ENCODE measurements at places on chromosomes 6 and 20. TPM values are rescaled to one million over a fixed set of nuclear protein-coding genes. Genes with fewer than 3 reads are reported as not detected.

DNA sequence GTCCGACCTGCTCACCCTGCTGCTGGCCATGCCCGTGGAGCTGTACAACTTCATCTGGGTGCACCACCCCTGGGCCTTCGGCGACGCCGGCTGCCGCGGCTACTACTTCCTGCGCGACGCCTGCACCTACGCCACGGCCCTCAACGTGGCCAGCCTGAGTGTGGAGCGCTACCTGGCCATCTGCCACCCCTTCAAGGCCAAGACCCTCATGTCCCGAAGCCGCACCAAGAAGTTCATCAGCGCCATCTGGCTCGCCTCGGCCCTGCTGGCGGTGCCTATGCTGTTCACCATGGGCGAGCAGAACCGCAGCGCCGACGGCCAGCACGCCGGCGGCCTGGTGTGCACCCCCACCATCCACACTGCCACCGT lies 885 bp downstream of the NTSR1 start:
- no peaks in the 10 kb centered on the region for H3K27me3 ChIP-seq
- no peak for DNase-seq
- H3K36me3 ChIP-seq, result no peaks in the 10 kb centered on the region
- H3K27ac ChIP-seq, result no peak overlapping the region
- peaks cover 19% of the 10 kb centered on the region for H3K4me1 ChIP-seq

Gene C2
- total RNA-seq, result 1.3 TPM

GRCh38 chr20:47663354-47664067 lies 121.8 kb downstream of the SULF2 start:
- DNase-seq, result peak; percentile 77
- H3K27ac ChIP-seq, result no peak overlapping the region
- H3K36me3 ChIP-seq, result peaks cover 24% of the 10 kb centered on the region
- H3K4me3 ChIP-seq, result no peak overlapping the region
- H3K4me1 ChIP-seq, result no peaks in the 10 kb centered on the region

- no peaks in the 10 kb centered on the region for H3K4me1 ChIP-seq
- H3K4me3 ChIP-seq, result no peak overlapping the region
- DNase-seq, result no peak
These were observed 584.7 kb downstream of the RFPL4B start for GRCh38 chr6:112931832-112932231.

Gene TRIM15
- not detected for total RNA-seq

GRCh38 chr20:43955062-43955749 lies 40.6 kb downstream of the TOX2 start:
- H3K4me3 ChIP-seq, result peak overlapping the region; percentile 68
- H3K27me3 ChIP-seq, result no peaks in the 10 kb centered on the region
- no peak overlapping the region for H3K27ac ChIP-seq
- no peaks in the 10 kb centered on the region for H3K36me3 ChIP-seq
- DNase-seq, result peak; percentile 11
- H3K4me1 ChIP-seq, result peaks cover 70% of the 10 kb centered on the region

DNA sequence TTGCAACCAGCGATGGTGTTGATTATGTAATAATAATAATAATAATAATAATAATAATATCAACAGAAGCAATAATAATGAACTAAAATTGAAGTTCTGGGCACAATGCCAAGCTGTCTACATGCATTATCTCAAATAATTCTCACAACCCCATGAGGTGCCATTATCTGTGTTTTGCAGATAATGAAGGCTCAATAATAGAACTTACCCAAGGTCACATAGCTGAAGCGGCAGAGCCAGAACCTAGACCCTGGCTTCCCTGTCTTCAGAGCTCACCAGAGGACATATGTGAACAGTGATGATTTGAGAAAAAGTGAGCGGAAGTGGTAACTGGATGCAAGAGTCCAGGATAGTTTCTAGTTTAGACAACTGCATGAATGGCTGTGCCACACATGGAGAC lies 91.0 kb downstream of the HIVEP1 start:
- no peak overlapping the region for H3K27ac ChIP-seq
- no peak overlapping the region for H3K4me3 ChIP-seq
- DNase-seq, result no peak
- peaks cover 8% of the 10 kb centered on the region for H3K4me1 ChIP-seq
- H3K27me3 ChIP-seq, result no peaks in the 10 kb centered on the region
- H3K36me3 ChIP-seq, result no peaks in the 10 kb centered on the region

DNA sequence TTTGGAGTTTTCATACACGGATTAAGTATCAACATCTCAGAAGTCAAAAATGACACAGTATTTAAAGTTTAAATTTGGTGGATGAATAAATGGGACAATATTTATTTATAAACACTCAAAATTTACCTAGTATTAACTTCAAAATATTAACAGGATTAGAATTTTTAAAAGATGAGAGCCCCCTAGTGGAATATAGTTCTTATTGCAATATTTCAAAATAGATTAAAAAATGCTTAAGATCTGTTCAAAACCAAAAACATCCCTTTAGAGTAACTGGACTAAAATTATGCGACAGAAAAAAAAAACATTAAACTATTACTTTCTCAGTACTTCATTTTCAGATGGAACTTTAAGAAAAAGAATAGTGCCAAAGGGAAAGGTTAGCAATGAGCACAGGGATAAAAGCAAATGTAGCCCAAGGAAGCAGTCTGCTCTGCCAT lies 56.6 kb downstream of the SNX14 start:
- H3K27me3 ChIP-seq, result no peaks in the 10 kb centered on the region
- no peak overlapping the region for H3K27ac ChIP-seq
- DNase-seq, result peak; percentile 11
- no peak overlapping the region for H3K4me3 ChIP-seq

Gene UST
- 1.7 TPM for total RNA-seq

- no peak overlapping the region for H3K4me3 ChIP-seq
- no peaks in the 10 kb centered on the region for H3K36me3 ChIP-seq
- H3K27me3 ChIP-seq, result peaks cover 29% of the 10 kb centered on the region
These were observed 306 bp downstream of the EBF4 start for GRCh38 chr20:2692886-2693285.

DNA sequence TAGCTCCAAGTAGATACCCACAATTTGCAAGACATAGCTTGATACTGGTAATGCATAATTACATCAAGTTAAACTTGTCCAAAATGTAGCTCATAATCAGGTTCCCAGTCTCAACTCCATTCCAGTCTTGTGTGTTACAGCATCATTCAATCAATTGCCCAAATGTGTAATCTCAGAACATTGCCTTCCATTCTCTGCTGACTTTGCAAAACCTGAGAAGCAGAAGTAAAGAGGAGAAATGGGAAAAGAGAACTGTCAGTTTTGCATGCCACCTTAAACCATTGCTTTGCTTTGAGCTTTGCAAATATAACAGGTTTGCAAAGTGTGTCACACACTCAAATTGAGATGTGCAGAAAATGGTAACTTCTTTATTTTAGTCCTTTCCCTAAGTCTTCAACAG lies 40.3 kb upstream of the CNKSR3 start:
- H3K27me3 ChIP-seq, result no peaks in the 10 kb centered on the region
- no peak overlapping the region for H3K4me3 ChIP-seq
- no peaks in the 10 kb centered on the region for H3K4me1 ChIP-seq
- DNase-seq, result no peak

Gene SSTR4
- not detected for total RNA-seq

DNA sequence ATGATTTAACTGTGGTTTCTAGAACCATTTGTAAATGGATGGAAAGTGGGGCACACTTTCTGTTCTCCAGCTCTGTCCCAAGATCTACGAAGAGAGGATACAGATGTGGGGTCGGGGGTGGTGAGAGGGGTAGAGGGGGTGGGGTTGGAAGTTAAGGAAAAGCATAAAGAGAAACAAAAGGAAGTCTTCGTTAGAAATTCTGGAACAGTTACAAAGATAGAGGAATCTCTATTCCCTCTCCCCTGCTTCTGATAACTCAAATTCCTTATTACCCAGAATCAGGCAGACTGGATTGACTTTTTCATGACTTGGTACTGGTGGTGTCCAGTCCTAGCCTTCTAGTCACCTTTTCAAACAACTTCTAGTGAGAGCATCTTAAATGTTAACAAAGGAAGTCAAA lies 4.9 kb downstream of the GCM1 start:
- H3K27me3 ChIP-seq, result peaks cover 2% of the 10 kb centered on the region
- DNase-seq, result no peak
- H3K27ac ChIP-seq, result no peak overlapping the region

- H3K36me3 ChIP-seq, result no peaks in the 10 kb centered on the region
- H3K4me1 ChIP-seq, result no peaks in the 10 kb centered on the region
- no peak overlapping the region for H3K27ac ChIP-seq
- H3K4me3 ChIP-seq, result no peak overlapping the region
- no peak for DNase-seq
These were observed 47.5 kb downstream of the OR2B6 start for GRCh38 chr6:28004350-28005151.

Gene TNNC2
- total RNA-seq, result 1.4 TPM

GRCh38 chr6:148770408-148771211 lies 23.8 kb downstream of the UST start:
- no peaks in the 10 kb centered on the region for H3K36me3 ChIP-seq
- no peak for DNase-seq
- no peak overlapping the region for H3K27ac ChIP-seq
- no peak overlapping the region for H3K4me3 ChIP-seq
- peaks cover 5% of the 10 kb centered on the region for H3K27me3 ChIP-seq

Gene EYA4
- total RNA-seq, result not detected

Gene CLPSL1
- not detected for total RNA-seq

DNA sequence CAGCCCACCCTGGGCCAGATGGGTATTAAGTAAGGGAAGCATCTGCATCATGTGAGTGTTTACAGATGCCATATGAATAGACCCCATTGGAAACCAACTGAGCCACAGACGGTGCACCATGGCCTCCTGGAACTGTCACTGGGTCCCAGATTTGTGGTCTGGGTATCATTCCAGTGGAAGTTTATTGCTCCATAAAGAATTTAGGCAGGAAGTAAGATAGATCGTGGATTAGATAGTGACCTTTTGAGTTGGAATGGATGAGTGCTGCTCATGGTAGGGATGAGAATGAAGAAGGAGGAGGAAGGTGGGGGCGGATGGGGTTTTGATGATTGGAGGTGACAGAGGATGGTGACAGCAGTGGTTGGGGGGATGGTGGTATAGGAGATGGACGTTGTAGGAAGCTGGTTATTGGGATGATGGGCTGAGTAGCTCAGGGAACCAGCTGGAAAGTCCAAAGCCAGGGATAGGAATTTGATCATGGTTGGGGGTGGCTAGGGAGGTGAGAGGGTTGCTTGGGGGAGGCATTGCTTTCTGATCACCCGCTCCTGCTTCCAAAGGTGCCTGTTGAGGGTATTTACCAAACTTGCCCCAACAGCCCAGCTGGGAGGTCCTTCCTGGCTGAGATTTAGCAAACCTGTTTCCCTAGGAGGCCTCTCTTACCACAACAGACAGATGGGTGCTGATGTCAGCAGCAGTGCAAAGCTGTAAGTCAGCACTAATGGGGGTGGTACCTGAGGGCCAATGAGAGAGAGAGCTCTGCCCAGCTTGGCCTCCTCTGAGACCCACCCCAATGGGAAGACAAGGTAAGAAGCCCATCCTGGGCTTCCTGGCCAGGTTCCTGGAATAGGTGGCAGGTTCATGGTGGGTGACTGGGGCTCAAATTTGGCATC lies 78.0 kb downstream of the VEGFA start:
- H3K27ac ChIP-seq, result no peak overlapping the region
- no peaks in the 10 kb centered on the region for H3K4me1 ChIP-seq
- H3K36me3 ChIP-seq, result no peaks in the 10 kb centered on the region
- no peak for DNase-seq
- no peak overlapping the region for H3K4me3 ChIP-seq
- peaks cover 4% of the 10 kb centered on the region for H3K27me3 ChIP-seq

- no peak overlapping the region for H3K27ac ChIP-seq
- no peak overlapping the region for H3K4me3 ChIP-seq
- no peaks in the 10 kb centered on the region for H3K27me3 ChIP-seq
- H3K36me3 ChIP-seq, result no peaks in the 10 kb centered on the region
- H3K4me1 ChIP-seq, result no peaks in the 10 kb centered on the region
These were observed 300.1 kb downstream of the GMDS start for GRCh38 chr6:1945235-1945832.

Gene SLC2A10
- not detected for total RNA-seq

Gene NCOA5
- total RNA-seq, result 20.1 TPM

Gene PAX1
- not detected for total RNA-seq

DNA sequence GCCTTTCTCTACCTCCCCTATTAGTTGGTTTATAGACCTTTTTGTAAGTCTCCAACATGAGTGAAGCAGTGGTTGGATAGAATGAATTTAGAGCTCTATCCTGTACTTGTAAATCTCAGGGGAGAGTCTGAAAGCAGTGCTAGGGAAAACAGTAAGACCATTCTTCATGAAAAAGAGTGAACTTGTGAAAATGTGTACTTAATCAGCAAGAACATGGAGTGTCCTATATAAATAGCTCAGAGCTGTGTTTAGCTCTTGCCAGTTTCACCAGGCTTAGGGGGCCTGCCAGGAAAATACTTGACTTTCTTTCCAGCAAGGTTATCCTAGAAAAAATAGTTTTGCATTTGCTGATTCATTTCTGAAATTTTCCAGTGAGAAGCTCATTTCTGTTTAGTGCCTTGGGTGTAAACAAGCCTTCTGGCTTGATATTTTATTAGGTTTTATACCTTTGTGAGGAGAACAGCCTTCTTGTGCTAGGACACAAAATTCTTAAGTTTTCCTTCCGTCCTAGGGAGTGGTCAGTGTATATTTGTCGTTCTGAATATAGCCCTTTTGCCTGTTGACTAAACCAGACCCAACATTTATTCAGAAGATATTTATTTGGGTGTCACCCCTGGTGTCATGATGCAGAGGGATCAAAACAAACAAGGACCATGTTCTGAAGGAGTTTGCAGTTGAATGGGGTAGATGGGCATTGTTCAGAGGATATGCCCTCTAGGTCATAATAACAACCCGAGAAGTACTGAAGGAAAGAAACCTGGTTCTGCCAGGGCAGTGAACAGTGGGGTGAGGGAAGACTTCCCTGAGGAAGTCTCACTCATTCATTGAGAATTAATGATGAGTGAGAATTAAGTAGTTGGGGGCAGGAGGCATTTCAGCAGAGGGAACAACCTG lies 7.6 kb downstream of the ARFGEF2 start:
- no peak for DNase-seq
- no peak overlapping the region for H3K27ac ChIP-seq
- H3K4me3 ChIP-seq, result no peak overlapping the region
- no peaks in the 10 kb centered on the region for H3K27me3 ChIP-seq
- H3K4me1 ChIP-seq, result no peaks in the 10 kb centered on the region
- H3K36me3 ChIP-seq, result no peaks in the 10 kb centered on the region

Gene ZC3H12D
- total RNA-seq, result 251 TPM

DNA sequence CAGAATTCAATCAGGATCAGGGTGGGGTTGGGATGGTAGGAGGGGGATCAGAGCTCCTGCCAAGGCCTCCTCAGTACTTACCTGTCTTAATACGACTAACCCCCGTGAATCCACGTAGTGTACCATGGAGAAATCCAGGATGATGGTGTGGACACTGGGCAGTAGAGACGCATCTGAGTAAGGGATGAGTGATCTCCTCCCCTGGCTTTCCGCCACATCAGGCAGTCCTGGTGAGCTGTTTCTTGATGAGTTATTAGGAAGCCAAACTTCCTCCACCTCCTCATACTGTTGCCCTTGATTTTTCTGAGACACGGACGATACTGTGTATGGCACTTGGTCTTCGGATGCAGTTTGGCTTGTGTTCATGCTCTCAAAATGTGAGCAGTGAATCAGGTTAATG lies 34.2 kb upstream of the SRPK1 start:
- no peak overlapping the region for H3K4me3 ChIP-seq
- H3K36me3 ChIP-seq, result no peaks in the 10 kb centered on the region
- peaks cover 8% of the 10 kb centered on the region for H3K27me3 ChIP-seq
- no peak for DNase-seq

Gene ZNF341
- total RNA-seq, result 4.6 TPM

GRCh38 chr6:92767101-92767500 lies 652.3 kb downstream of the EPHA7 start:
- H3K4me1 ChIP-seq, result no peaks in the 10 kb centered on the region
- no peak for DNase-seq
- H3K27ac ChIP-seq, result no peak overlapping the region
- H3K27me3 ChIP-seq, result no peaks in the 10 kb centered on the region
- H3K4me3 ChIP-seq, result no peak overlapping the region

GRCh38 chr6:154925130-154925529 lies 70.0 kb upstream of the TIAM2 start:
- H3K36me3 ChIP-seq, result no peaks in the 10 kb centered on the region
- no peak for DNase-seq
- no peaks in the 10 kb centered on the region for H3K4me1 ChIP-seq
- H3K27ac ChIP-seq, result no peak overlapping the region

Data from CD4-positive, CD25-positive, alpha-beta regulatory T cell (primary cell).